EL (cell line): ENCODE measurements at places on chromosomes 2 and 18.

GRCh38 chr18:78165525-78165924 lies 814.1 kb upstream of the SALL3 start:
- no peak for DNase-seq

DNA sequence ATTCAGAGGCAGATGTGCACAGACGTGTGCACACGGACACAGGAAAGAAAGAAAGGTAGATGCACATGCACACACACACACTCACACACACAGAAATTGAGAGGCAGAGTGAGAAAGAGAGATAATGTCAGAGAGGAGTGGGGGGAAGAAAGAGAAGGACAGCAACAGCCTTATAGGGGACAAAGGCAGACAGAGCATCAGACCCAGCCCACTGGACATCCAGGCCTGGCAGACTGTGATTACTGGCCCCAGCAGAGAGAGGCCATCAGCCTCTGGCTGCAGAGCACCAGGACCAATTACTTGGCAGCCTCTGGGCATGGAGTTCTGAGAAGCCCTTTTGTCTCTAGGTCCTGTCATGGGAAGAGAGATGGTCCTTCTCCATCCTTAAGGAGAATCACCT lies 66.1 kb downstream of the C18orf54 start:
- no peak for DNase-seq

DNA sequence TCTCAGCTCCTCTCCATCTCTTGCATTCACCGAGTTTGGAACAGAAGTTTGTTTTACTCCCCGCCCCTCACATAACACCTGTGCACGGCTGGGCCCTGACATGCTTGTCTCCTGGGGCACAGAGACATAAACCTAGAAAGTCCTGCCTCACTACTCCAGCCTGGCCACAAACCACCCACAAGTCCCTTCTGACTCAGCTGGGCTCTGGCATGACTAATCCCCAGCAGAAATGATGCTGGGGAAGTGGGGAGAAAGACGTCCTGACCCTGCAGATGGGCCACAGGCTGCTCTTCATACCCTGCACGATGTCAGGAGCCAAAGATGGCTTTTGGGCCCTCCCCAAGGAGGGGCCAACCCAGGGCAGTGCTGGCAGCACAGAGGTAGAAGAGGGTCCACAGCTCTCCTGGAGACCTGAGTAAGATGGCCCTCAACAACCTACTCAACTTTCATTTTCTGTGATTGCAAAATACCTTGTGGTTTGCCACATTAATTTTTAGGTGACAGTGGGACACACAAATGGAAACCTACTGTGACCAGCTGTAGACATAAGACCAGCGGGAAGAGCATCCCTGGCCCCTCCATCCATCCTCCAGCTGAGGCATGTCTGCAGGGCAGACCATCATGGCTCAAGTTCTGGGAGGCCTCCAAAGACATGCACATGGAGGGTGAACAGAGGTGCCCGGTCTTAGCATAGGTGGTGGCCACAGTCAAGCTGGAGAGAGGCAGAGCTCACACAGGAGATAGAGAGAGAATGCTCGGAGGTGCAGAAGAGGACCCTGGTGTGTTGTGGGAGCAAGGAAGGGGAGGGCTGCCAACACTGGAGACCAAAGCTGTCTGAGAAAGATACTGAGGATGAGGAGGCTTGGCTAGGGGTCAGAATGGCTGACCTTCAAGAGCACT lies 40.0 kb downstream of the DNMT3A start:
- peak; percentile 87 for DNase-seq

GRCh38 chr18:35703043-35703688 lies 121.6 kb downstream of the GALNT1 start:
- peak; percentile 20 for DNase-seq

- peak; percentile 24 for DNase-seq
Observed at GRCh38 chr18:10234281-10234680, 220.2 kb upstream of the APCDD1 start.

GRCh38 chr2:222936705-222937104 lies 75.9 kb downstream of the ACSL3 start:
- no peak for DNase-seq

DNA sequence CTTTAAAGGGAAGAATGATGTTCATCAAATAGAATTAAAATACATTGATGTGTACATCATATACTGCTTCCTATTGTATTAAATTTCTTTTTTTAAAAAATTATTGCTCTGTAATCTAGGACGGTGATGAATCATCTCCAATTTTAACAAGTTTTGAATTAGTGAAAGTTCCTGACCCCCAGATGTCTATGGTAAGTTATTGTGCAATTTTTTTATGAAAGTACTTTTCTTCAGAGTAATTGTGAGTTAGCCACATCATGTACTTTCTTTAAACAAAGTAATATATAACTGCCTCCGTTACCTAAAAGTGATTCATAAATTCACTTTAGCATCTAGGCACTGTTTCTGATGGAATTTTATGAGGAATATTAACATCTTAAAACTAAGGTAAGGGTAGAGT lies 38.1 kb downstream of the PIK3C3 start:
- peak; percentile 13 for DNase-seq

GRCh38 chr18:77749089-77749488 lies 499.4 kb downstream of the GALR1 start:
- no peak for DNase-seq

- DNase-seq: no peak
Observed at GRCh38 chr2:146986161-146986560, 858.7 kb upstream of the ACVR2A start.

DNA sequence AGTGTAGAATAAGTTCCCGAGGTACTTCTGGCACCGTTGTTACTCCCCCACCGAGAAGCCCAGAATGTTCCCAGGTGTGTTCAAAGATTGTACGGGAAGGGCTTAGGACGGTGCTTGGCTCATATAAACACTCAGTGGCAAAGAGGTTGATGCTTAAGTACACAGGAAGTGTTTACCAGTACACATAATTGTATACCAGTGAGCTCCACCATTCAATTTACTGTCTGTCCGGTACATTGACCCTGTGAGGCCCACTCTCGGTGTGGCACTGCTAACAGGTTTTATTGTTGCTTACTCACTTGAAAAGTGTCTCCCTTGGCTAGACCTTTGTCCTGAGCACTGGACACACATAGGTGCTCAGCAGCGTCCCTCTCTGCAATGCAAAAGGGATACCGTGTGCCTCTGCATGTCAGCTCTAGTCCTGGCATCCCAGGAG lies 191.0 kb downstream of the NEDD4L start:
- DNase-seq: no peak

DNA sequence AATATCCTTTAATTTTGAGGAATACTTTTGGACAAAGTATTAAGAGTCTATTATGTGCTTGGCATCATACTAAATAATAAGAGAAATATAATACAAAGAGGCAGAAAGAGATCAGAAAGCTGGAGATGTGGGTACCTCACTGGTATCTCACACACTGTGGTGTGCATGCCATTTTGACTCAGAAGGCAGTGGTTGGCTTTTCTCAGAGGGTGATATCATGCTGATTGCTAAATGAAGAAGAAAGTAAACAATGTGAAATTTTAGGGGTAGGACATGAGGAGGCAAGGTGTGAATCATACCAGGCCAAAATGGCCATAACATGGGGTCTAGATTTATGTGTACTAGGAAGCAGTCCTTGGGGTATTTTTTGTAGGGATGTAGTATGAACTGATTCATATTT lies 16.6 kb upstream of the SPOPL start:
- no peak for DNase-seq

DNA sequence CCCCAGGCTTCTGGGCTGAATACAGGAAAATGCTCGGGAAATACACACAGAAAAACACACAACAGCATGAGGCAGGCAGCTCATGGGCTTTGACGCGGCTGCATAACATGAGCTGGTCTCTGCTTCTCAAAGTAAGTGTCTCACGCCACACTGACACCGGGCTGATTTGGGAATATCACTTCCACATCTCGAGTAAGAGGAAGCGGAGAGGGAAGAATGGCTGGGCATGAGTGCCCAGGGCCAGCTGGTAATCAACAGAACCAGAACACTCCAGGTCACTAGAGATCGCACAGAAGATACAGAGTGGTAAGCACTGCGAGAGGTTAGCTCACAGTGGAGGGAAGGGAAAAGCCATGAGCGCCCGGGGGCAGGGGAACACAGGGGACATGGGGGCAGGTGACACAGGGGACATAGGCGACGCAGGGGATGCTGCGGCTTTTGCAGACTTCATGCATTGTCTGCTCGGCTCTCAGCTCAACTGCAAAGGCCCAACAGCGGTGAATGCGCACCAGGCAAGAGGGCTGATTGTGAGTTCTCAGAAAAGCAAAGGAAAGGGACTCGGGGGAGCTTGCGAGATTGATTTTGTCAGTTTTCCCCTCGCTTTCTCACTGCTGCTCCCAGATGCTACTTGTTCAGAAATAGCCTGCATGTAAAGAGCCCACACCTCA lies 141.4 kb downstream of the MBP start:
- no peak for DNase-seq

DNA sequence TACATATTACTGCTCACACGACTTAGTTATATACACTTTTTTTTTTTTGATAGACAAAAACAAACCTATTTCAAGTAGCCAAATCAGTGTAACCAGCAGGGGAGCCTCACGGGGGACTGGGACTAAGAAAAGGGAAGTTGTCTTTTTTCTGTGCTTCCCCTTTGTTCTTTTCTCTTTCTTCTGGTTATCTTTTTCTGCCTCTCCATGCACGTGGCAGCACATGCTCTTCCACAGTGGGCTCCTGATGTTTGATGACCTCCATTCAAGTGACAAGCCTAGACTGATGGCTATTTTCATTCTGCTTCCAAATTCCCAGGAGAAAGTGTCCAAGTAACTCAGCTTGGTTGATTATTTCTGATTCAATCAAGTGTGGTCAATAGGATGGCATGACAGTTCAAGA lies 98.2 kb upstream of the STK39 start:
- no peak for DNase-seq

- DNase-seq: no peak
Observed at GRCh38 chr2:233690444-233690843, 2.2 kb upstream of the UGT1A6 start.

- no peak for DNase-seq
Observed at GRCh38 chr2:229673676-229674075, 40.7 kb downstream of the DNER start.

GRCh38 chr18:62715436-62715758 lies at the start of gene PHLPP1:
TSS of gene PHLPP1 (plus strand) at chr18:62715541. CDS start at chr18:62715684, 143 bp downstream.
- no peak for DNase-seq

DNA sequence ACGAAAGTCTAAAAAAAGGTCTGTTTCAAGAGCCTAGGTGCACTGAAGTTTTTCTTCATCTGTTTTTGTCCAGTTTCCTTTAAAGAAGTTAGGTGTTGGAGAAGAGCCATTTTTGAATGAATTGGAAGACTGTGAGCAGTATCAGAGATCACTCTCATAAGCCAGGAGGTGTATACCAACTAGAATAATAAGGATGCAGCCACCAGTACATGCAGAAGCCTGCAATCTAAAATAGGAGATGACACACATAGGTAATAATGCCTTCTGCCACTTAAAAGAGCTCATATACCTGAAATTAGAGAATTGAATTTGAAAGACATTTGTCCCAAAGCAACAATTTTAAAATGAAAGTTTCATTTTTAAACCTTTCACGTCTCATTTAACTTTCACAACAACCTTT lies 81.7 kb downstream of the RBMS1 start:
- no peak for DNase-seq

GRCh38 chr2:188786368-188786841 lies 187.8 kb upstream of the COL3A1 start:
- peak; percentile 80 for DNase-seq

- no peak for DNase-seq
Observed at GRCh38 chr2:236939721-236940231, 145.9 kb upstream of the COPS8 start.

GRCh38 chr18:41624460-41624859 lies 330.6 kb upstream of the PIK3C3 start:
- DNase-seq: no peak

GRCh38 chr2:26002632-26003310 lies 20.5 kb upstream of the KIF3C start:
- no peak for DNase-seq

DNA sequence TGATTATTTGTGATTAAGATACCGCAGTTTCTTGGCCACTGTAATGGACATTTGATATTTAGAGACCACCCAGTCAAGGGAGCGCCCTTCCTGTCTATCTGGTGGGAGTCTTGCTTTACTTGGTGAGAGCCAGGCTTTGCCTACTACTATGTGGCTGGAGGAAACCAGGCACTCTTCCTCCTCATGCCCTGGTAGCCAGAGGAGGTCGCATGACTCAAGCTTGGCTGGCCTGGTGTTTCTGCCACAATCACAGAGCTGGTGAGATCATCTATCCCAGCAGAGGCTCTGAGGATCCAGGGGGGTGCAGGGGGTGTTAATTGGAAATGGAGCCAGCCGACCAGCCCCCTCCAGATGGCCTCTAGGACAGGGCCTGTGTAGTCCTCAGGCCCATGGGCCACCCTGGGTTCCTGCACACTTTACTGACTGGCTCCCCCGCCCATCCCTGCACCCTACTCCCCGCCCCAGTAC lies 46.8 kb upstream of the BIN1 start:
- DNase-seq: peak; percentile 95

- peak; percentile 69 for DNase-seq
Observed at GRCh38 chr2:32289165-32289999, 11.7 kb downstream of the YIPF4 start.

DNA sequence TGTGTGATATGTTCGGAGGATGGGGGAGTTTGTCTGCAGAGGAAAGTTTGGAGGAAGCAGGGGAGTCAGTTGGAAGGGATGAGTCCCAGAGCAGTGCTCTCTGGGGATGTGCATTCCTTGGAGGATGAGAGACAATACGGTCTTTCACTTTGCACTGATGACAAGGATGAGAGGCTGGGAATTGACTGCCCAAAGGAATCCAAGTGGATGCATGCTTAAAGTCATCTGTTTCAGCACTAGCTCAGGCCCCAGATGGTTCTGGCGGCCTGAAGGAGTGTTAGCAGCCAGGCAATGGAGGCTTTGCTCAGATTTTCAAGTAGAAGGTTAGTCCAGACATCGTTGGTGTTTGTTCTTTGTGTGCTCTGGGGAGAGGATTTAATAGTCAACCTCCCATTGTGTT lies 100.2 kb downstream of the CRIM1 start:
- DNase-seq: peak; percentile 69

DNA sequence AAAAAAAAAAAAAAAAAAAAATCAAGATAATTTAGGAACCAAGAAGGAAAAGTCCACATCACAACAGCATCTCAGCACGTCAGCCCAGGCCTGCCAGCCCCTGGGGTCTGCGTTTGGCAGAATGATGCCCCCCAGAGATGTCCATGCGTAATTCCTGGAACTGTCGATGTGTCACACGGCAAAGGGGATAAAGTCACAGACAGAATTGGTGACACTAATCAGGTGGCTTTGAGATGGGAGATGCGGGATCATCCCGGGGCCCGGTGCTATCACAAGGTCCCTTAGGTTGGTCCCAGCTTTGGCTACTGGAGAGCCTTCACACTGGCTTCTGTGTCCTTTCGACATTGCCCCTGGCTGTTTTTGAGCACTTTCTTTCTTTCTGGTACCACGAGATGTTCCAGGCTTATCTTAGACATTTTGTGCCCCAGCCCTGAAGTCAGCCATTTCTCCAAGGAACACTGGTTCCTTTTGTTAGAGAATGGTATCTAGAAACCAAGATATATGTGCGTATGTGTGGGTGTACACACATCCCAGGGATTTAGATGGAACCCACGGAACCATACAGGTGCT lies 20.7 kb downstream of the RAMP1 start:
- no peak for DNase-seq

GRCh38 chr2:46171996-46172546 lies 125.1 kb upstream of the EPAS1 start:
- DNase-seq: peak; percentile 36

- no peak for DNase-seq
Observed at GRCh38 chr18:54217624-54218023, 6.8 kb downstream of the MBD2 start.
